ENCODE measurements at places on chromosomes 6 and 20.

DNA sequence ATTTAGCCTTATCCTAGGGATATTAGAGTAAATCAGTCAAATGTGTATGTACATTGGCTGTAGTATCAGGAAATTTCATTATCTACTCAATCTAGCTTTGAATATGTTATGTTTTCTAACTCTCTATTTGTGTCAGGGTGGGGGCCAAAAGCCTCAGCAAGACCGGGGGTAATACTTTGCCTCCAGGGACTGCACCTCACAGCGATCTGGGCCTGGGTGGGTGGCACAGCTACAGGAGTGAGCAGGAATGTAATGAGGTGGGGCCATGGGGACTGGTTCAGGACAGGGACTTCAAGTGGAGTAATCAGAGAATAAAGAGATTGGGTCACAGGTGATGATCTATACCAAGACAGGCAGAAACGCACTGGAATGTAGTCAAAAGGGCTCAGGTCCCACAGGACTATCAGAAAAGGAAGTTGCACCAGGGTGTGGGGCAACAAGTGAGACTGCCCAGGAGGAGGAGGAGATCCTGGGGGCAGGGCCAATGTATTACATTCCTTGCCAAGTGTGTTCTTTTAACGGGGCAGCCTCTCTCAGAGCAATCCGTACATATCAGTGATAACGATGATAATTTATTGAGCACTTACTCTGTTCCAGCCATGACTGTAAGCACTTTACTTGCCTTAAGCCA, 54.0 kb downstream of the PIGU start:
- DNase-seq: no peak

- no peak for DNase-seq
Observed at GRCh38 chr6:46808806-46809205, 15.6 kb downstream of the MEP1A start.

- no peak for DNase-seq
Observed at GRCh38 chr6:140003217-140003616, 628.8 kb upstream of the CITED2 start.

GRCh38 chr6:117600008-117600743, 2.1 kb downstream of the GOPC start:
- DNase-seq: no peak

GRCh38 chr6:99297006-99297405, 52.5 kb downstream of the FAXC start:
- DNase-seq: no peak

- no peak for DNase-seq
Observed at GRCh38 chr6:158122048-158122447, 46.0 kb downstream of the SERAC1 start.
